ENCODE measurements at places on chromosomes 4 and X.
A peak's percentile ranks its signal among the peaks of the same experiment; 100 is the strongest.

DNA sequence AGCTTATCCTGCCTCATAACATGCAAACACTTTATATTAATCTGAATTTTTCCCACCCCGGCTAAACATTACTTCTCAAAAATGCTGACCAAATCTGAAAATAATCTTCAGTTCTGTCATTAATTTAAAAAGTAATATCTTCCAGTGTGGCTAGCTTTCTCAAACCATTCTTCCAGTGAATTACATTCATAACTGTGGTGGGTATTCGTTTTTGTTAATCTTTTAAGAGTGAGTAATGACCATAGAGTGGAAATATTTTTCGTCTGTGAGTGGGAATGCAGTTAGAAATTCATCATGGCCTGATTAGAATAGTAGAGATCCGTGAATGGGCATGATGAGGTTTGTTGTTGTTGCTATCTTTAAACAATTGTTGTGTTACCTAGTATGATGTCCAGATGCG lies 138.6 kb upstream of the SFRP2 start:
- DNase-seq, result no peak

GRCh38 chrX:108453841-108454240 lies 14.2 kb downstream of the COL4A5 start:
- no peak for DNase-seq

DNA sequence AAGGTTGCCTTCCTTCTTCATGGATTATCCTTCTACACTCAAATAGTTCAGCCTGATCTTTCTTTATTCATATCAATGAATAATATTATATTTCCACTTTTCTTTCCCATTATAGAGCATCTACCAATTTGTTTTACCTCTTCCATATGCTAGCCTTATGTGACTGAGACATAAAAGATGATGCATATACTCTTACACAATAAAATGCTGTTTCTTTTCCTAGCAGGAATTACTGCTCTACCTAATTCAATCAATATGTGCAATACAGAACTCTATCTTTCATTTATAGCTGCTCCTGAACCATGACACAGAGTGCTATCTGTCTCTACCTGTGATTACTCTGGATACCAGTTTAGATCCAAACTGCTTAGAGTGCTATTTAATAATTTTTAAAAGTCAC lies 2334.0 kb downstream of the PCDH7 start:
- no peak for DNase-seq

- DNase-seq, result peak; percentile 8
Observed at GRCh38 chr4:68361146-68361589, 11.3 kb upstream of the YTHDC1 start.

DNA sequence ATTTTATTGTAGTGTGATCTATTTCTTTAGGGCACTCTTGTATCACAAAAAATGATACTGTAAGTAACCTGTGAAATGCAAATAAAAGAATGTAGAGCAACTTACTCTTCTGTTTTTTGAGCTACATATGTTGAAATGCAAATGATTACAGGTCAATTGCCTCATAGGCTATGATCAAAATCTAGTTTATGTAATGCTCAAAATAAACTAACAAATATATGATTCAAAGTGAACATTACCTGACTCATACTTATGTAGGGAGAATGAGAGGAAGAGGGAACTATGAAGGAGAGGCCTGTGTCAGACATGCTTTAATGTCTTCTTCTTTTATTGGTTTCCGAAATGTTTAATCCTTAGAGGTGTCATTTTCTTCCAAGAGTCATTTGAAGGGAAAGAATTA lies 5.0 kb upstream of the RPS6KA3 start:
- no peak for DNase-seq

GRCh38 chr4:4848540-4848939 lies 10.9 kb upstream of the MSX1 start:
- DNase-seq, result no peak

DNA sequence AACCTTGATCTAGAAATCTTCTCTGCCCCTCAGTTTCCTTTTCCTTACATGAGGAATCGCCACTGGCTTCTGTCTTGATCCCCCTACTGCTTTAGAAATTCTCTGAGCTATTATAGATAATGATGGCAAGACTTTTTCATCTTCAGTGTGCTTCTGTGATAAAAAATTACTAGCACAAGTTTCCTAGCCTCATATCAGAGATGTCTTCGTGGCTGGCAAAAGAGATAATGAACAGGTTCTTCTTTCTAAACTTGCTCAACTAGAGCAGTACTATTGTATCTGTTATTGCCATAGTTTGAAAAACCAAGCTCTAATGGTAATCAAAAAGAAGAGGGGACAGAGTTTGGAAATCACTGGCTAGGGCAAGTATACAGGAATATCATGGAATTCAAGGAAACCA lies 4.1 kb upstream of the PDGFC start:
- no peak for DNase-seq

GRCh38 chrX:17584248-17584681 lies 153.0 kb upstream of the SCML1 start:
- no peak for DNase-seq

DNA sequence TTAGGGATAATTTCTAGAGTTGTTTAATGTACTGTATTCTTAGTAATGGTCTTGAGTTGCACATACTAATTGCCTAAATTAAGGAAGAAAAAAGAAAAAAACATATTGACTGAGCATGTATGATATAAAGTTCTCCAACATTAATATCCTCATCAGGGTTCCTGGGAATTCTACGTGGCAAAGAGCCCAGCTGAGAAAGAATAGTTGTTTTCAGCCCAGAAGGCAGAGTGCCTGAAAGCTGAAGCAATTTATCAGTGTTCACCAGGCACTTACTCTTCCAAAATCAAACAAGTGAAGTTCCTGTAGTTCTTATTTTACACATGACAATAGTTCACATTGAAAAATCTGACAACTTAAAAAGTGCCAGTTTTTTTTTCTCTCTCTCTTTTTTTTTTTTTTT lies 27.7 kb downstream of the YIPF7 start:
- no peak for DNase-seq

- DNase-seq, result no peak
Observed at GRCh38 chr4:89674876-89675459, 162.0 kb downstream of the SNCA start.

DNA sequence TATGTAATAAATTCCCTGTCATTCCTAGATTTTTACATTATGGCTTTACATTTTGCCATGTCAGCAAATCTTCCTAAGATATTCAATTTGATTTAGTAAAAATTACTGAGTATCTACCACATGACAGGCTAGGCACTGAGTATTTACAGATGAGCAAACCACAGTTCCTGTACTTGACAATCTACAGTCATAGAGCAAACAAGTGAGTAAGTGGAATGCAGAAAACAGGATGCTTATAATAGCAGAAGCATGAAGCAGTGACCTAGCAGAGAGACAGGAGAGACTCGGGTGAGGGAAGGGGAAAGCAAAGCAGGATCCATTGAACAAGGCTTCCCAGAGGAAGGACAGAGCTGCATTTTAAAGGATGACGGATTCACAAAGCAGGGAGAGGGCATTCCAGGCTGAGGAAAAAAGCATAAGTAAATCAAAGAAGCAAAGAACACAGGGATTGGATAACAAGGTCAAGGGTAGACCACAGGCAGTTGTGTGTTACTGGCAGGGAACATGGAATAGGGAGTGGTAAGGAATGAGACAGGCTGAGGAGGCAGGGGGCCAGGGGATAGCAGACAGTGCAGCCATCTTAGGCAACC lies 124.7 kb upstream of the C1QTNF7 start:
- DNase-seq, result no peak

DNA sequence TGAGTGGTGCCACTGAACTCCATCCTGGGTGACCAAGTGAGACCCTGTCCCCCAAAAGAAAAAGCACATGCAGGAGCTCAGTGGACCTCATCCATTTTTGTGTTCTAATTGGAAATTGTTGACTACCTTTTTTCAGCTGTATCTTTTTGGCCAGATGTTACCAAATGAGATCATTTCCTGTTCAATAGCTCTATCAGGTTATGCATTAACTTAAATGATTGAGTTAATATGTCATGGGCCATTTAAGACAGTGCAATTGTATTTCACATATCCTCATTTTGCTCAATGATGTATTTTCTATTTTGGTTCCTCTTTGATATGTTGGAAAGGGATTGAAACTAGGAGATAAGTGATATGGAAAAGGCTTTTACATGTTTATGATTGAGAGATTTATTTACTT lies 26.2 kb upstream of the RHOH start:
- DNase-seq, result no peak
